ENCODE measurements at places on chromosomes 16 and 17.

GRCh38 chr16:30470632-30470995 is 1.9 kb upstream of the ITGAL start:
- no peak for DNase-seq

DNA sequence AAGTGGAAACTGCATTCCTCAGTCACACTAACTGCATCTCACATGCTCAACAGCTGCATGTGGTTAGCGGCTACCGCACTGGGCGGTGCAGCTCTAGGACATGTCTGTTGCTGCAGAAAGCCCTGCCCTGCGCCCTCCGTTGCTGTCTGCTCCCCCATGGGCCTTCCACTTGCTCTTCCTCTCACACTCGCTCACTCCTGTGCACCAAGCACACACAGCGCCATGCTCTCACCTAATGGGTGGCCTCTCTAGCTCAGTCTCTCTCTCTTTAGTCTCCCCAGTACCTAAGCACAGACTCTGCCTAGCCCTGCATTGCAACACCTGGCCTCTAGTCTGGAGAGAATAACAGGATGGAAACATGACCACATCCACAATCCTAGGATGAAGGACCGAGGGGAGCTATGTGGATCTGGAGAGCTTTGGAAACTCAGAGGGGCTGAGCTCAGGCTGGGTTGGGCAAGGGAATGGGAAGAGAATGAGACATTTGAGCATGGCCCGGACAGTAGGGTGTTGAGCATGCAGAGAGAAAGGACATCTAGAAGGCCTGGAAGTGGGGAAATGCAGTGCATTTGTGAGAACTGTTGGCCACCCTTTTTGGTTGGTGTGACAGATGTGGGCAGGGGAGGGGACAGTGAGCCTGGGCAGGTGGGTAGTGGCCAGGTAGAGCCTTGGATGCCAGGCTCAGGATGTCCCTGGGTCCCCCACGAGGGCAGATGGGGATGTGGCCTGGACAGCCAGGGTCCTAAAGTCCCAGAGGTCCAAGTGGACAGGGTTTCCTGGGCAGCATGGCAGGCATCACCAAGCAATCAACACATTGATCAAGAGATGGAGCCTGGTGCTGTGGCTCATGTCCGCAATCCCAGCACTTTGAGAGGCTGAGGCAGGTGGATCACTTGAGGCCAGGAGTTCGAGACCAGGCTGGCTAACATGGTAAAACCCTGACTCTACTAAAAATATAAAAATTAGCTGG is 16.1 kb downstream of the SGCA start:
- no peak for DNase-seq

DNA sequence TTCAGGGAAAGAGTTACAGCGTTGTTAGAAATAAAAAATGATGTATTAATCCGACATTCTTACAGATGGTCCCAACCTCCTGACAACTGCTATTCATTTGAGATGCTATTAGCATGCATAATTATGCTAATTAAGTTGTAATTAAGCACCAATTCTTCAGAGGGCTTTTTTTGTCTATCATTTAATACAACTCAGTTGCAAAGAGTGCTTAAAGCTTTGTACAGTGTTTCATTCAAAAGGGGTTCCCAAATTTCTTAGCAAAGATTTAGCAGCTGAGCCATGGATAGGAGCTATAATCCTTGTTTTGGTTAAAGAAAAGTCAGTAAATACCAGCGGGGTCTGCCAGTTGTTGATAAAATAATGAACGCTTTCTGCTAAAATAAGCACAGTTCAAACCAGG is 150.7 kb upstream of the DYNLRB2 start:
- DNase-seq: no peak

DNA sequence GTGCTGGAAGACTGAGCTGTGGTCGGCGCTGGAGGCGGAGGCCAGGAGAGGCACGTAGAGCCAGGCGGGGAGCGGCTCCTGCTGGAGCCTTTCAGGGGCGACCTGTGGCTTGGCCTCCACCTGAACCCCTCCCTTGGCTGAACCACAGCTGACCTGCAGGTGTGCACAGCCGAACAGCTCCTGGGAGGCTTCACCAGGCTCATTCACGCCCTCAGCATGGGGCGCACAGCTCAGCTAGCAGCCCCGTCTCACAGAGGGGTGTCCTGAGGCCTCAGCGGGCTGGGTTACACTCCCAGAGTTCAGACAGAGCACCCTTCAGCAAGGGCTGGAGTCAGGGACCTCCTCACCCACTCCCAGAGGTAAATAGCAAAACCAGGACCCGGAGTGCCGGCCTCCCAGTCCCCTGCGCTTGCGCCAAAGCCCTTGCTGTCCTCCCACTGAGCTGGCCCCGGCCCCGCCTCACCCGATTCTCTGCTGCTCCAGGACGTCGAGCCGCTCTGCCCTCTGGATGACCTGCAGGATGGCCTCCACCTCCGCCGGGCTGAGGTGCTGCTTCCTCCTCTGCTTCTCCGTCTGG is 31.7 kb downstream of the RPH3AL start:
- no peak for DNase-seq

GRCh38 chr17:14149751-14150150 is 80.4 kb downstream of the COX10 start:
- no peak for DNase-seq

DNA sequence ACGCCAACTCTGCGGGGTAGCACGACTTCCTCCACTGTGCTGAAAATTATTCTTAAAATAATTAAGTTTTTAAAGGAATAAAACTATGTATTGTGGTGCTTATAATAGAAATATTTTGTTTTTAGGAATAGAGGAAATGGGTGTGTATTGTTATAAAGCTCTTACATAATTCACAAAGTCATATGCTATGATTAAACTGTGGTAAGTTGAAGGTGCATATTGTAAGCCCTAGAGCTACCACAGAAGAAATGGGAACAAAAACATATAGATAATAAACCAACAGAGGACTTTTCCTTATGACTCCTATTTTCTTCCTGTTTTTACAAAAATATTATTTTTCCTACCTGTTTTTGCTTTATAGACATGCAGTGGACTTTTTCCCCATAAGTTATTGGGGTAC is 4.3 kb upstream of the SLFN11 start:
- DNase-seq: no peak

DNA sequence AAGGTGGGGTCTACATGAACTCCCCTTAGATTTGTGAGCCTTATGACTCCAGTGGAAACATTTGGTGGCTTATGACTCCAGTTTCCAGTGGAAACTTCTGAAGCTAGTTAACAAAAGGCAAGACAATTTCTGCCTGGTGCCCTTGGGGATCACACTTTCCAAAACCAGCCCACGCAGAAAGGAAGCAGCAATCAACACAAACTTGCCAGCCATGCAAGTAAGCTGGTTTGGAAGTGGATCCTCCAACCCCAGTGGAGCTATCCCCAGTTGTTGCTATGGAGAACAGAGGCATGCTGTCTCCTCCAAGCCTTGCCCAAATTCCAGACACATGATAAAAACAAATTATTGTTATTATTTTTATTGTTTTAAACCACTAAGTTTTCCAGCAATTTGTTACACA is 130.9 kb downstream of the CDH11 start:
- DNase-seq: no peak

DNA sequence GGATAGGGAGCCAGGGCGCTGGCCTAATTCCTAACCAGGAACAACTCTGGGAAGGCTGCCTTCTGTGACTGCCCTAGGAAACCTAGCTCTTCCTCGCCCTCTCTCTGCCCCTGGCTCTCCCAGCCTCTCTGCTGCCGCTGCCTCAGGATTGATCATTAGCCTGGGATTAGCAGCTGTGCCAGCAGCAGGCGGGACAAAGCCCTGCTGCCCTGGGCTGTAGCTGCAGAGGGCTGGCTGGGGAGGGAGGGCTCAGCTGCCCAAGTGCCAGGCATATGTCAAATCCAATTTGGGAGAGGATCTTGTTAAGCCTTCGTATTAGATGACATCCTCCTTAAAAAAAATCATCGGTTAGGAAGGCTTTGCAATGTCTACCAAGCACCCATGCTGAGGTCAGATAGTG is 144.8 kb upstream of the CCL2 start:
- DNase-seq: no peak

DNA sequence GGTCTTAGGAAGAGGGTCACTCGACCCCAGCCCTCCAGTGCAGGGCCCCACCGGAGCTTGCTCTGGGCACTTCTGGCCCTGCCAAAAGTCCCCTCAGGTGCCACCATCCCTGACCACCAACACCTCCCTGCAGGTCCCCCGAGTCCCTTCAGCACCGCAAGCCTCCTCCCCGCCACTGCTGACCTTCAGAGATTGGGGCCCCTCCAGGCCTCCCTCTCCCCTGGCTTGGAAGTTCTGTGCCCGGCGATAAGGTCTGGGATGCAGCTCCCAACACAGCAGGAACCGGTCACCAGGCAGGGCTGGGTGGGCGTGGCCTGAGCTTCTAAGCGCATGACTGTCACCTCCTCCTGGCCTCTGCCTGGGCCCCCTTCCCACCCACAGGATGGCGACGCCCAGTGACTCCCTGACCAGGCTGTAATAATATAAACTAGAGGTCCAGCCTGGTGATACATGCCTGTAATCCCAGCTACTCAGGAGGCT is 11.2 kb downstream of the PIEZO1 start:
- no peak for DNase-seq

- no peak for DNase-seq
These were observed 257.6 kb downstream of the CBLN1 start for GRCh38 chr16:49024016-49024415.

- DNase-seq: no peak
These were observed 9.2 kb downstream of the MXRA7 start for GRCh38 chr17:76701471-76701967.

DNA sequence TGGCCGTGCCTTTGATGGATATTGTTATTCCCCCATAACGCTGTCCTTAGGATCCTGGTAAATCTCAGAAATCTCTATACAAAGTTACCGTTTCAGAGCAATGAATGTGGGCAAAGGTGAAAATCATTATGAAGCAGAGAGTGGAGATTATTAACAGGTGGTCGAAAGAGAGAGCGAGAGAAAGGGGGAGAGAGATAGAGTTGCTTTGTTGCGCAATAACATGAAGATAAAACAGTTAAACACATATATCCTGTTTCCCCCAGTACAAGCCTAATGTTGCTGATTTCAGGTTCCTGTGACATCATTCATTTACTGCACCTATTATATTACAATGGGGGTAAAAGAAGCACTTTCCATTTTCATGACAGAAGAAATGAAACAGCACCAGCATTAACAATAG is 535.4 kb upstream of the RBFOX1 start:
- no peak for DNase-seq

- DNase-seq: no peak
These were observed 137.5 kb downstream of the SOCS1 start for GRCh38 chr16:11118479-11118878.

GRCh38 chr16:20380782-20381181 is 23.8 kb downstream of the PDILT start:
- DNase-seq: no peak

GRCh38 chr17:80372922-80373570 is 41.9 kb upstream of the ENDOV start:
- peak; percentile 1 for DNase-seq

DNA sequence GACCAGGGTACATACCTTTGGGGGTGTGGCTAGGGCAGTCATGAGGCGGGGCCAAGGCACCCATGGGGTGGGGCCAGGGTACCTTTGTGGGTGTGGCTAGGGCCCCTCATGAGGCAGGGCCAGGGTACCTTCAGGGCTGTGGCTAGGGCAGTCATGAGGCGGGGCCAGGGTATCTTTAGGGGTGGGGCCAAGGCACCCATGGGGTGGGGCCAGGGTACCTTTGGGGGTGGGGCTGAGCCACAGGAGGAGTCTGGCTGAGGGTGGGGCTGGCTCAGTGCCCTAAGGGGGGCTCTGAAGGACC is 3.5 kb downstream of the GNG13 start:
- no peak for DNase-seq

DNA sequence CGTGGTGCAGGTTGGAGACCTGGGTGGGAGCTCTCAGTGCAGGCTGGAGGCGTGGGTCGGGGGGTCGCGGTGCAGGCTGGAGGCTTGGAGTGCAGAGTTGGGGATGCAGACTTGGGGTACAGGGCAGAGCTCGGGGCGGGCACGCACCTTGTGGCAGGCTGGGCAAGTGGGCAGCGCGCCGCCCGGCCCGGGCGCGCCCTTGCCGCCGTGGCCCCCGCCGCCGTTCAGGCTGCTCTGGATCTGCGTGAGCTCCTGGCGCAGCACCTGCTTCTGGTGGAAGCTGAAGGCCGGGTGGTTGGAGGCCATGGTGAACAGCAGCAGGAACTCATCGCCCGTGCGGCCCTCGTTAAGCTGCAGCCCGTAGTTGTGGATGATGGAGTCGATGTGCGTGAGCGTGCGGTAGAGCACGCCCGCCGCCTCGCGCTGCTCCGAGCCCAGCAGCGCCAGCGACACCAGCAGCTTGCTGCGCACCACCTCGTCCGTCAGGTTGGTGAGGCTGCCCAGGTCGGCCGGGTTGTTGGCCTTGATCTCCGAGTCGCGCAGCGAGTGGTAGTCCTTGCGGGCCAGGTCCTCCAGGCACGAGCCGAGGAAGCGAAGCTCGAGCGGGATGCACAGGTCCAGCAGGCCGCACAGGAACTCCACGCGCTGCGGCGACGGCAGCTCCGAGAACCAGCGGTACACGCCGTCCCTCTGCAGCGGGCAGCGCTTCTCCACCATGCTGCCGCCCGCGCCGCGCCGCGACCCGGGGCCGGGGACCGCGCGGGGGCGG is 1.1 kb downstream of the ZCCHC14 start:
- DNase-seq: no peak

DNA sequence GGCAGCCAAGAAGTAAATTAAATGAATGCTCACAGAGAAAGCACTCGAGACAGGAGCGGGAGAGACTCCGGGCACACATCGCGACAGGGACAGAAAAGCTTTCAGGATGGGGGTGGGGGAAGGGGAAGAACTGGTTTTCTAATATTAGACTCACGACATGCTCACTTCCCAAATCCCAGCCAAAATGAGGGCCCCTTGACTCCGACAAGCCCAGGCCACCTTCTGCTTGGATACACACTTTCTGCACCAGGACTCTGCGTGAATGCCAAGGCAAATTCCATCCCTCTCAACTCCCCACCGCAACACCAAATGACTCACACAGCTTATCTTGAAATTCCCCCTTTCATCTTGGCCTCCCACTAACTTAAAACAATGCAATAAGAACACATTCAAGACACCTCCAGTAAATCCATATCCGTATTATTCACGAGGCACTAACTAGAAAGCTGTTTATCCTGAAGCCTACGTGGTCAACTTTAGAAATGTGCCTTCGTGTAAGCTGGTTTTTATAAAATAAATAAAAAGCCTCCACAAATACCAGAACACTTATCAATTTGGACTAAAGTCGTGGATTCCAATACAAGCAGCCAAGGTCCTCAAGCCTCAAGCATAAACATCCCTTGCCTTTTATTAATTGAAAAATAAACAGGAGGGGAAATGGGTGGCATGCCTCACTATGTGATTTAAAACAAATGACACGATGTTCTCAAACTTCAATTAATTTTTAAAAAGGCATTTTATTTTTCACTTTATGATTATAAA is 46.1 kb downstream of the NXN start:
- DNase-seq: peak; percentile 49

GRCh38 chr17:77444984-77445759 is 304.4 kb downstream of the SEC14L1 start:
- DNase-seq: no peak

- DNase-seq: peak; percentile 45
These were observed 12.5 kb upstream of the RHBDL3 start for GRCh38 chr17:32253117-32253611.

DNA sequence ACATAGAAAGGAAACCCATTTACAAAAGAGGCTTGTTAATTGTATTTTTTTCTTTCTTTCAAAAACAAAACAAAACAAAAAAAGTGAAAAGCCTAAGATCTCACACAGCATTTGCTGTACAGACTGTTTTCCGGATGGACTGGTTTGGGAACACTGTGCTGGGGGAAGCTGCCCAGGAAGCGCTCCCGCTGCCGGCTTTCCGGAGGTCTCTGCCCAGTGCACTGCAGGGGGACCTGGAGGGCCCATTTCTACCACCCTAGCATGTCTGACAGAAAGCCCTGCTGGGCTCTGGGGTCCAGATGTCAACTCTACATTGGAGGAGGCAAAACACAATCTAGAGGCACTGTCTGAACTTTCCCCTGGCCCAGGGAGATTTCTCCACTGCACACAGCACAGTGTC is 26.3 kb upstream of the CLEC18B start:
- no peak for DNase-seq
